NCI-H1092 treated with DMSO at 0.1 percent for 48 hours (cell line): ENCODE measurements at places on chromosomes 16 and 17.

GRCh38 chr16:24051125-24051524, 205.0 kb upstream of the CACNG3 start:
- DNase-seq = no peak

- no peak for DNase-seq
Observed at GRCh38 chr17:37700881-37701280, 44.0 kb downstream of the HNF1B start.

- no peak for DNase-seq
Observed at GRCh38 chr17:30477774-30478115, 537 bp downstream of the GOSR1 start.

GRCh38 chr17:7831233-7831632, 2.8 kb upstream of the KDM6B start:
- DNase-seq = no peak

DNA sequence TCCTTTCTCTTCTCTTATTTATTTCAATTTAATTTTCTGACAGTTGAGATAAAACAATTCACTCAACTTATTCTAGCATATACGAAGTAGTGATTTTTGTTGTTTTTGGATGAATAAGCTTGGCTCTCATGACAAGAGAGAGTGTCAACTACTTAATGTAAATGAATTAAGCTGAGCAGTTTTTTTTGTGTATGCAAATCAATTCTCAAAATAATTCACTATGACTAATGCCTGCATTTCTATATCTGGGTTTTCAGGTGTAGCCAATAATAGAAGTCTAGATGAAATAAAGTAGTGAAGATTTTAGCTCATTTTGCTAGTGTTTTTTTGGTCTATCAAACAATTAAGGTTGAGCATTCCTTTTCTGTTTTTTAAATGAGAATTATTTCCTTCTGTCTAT, 1354.0 kb downstream of the CDH8 start:
- no peak for DNase-seq

- no peak for DNase-seq
Observed at GRCh38 chr16:80583466-80583865, 42.7 kb downstream of the DYNLRB2 start.

GRCh38 chr17:75876190-75876937, 2.0 kb downstream of the TRIM47 start:
- DNase-seq = peak; percentile 45
